M059J (cell line): ENCODE measurements at places on chromosomes 16 and 17. TPM values are rescaled to one million over a fixed set of nuclear protein-coding genes. Genes with fewer than 3 reads are reported as not detected.

- no peak for DNase-seq
Observed at GRCh38 chr16:35868630-35869029, 2409.2 kb downstream of the TP53TG3F start.

TBC1D3I gene
- total RNA-seq: 1.0 TPM in 1 of 2 replicates, not detected in the other

CYLD gene
- 53.3 and 68.6 TPM in 2 replicates for total RNA-seq

- DNase-seq: no peak
Observed at GRCh38 chr17:41347869-41348760, 2.5 kb downstream of the KRT33A start.

- peak; percentile 64 for DNase-seq
Observed at GRCh38 chr16:51648526-51648925, 497.5 kb upstream of the SALL1 start.

- no peak for DNase-seq
Observed at GRCh38 chr16:88943131-88943664, 33.8 kb downstream of the CBFA2T3 start.

DNA sequence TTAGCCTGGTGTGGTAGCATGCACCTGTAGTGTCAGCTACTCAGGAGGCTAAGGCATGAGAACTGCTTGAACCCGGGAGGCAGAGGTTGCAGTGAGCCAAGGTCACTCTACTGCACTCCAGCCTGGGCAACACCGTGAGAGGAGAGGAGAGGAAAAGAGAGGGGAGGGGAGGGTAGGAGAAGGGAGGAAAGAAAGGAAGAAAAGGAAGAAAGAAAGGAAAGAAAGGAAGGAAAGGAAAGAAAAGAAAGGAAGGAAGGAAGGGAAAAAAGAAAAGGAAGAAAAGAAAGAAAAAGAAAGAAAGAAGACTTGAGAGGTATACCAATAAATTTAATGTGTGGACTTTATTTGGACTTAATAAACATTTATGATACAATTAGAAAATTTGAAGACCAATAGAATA lies 66.8 kb upstream of the FA2H start:
- no peak for DNase-seq

GRCh38 chr17:59607817-59608403 lies 11.8 kb upstream of the CLTC start:
- DNase-seq: no peak

DNA sequence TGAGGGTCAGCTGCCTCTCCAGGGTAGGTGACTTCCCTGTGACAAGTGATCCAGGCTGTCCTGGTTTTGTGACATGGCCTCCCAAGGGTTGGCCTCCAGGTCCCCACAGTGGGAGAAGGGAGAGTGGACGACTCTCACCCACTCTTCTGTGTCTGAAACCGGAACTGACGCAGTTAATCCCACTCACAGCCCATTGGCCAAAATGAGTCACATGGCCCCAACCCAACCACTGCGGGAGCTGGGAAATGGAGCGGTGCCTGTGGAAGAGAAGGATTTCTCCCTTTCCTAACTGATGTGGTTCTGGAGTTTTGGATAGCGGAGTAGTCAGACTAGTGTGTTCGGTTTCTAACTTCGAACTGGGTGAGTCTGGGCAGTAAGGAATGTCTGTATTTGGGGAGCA lies 79.4 kb downstream of the ABCC6 start:
- DNase-seq: peak; percentile 15

DNA sequence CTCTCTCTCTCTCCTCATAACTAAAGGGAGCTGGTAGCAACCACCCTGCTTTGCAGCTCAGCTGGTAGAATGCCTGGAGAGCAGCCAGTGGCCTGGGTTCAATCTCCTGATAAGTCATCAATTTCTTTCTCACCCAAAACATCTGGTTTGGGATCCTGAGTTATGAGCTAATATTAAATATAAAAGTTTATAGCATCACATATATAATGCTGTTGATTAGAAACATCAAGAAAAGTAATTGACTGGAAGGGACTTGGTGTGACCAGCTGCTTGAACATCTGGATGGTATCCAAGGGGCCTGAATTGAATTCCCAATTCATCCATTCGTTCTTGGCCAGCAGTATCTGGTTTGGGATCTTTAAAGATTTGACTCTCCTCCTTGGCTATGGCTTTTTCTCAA lies 12.2 kb upstream of the ELAC2 start:
- DNase-seq: no peak

ZACN gene
- 0.02 TPM in 1 of 2 replicates, not detected in the other for total RNA-seq

DNA sequence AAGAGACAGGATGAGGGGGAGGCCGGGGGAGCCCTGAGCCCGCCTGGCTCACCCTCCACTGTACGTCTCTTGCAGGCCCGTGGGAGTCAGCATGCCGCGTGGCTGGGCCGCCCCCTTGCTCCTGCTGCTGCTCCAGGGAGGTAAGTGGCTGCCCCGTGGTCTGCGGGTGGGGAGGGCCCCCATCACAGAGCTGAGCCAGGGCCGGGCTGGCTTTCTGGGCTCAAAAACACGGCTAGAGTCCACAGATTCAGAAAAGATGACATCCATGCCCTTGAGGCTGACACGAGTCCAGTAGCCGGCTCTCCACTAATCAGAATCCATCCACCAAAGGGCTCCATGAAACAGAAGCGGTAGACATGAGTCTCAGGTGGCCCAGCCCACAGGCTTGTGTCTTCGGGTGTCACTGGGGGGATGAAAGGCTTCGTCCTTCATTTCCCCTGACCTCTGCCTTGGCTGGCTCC lies 28.0 kb downstream of the IL21R start:
- DNase-seq: no peak

- no peak for DNase-seq
Observed at GRCh38 chr17:17868641-17869522, 32.1 kb upstream of the SREBF1 start.

DNA sequence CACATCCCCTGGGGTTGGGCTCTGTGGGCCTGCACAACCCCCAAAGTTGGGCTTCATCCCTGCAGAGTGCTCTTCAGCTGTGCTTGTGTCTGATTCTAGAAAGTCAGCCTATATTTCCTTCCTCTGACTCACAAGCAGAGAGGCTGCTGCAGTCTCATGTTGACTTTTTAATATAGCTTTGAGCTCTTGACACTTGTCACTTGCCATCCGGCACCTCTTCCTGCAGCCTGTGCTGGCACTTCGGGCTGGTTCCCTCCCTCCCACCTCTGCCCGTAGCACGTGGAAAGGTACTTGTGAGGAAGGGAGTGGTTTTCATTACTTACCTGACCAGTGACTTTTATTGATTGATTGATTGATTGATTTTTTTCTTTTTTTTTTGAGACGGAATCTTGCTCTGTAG lies 19.0 kb upstream of the JPT2 start:
- no peak for DNase-seq
